ENCODE measurements at places on chromosomes 3 and 15.

DNA sequence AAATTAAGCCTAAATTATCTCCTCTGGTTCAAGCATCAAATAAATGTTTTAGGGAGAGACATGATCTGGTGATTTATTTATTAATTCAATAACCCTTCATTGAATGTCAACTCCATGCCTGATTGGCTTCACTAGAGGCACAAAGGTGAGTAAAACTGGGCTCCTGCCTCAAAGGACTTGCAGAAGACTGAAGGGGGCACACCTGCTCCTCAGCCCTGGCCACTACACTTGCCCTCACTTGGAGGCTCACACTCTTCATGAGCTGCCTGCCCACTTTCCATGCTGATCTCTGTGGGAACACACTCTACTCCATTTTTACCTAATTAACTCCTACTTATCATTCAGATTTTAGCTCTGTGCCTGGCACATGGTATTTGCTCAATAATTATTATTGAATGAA lies 84.4 kb upstream of the KCNMB2 start:
- DNase-seq, result no peak
- no peaks in the 10 kb centered on the region for H3K36me3 ChIP-seq
- H3K27ac ChIP-seq, result no peak overlapping the region
- H3K4me3 ChIP-seq, result no peak overlapping the region
- H3K27me3 ChIP-seq, result no peaks in the 10 kb centered on the region

GRCh38 chr15:36694574-36694973 lies 115.1 kb downstream of the CDIN1 start:
- H3K27ac ChIP-seq, result no peak overlapping the region
- 0 out of 2 replicates have a peak, but pooled peaks cover 18% of the 10 kb centered on the region for H3K36me3 ChIP-seq
- no peak for DNase-seq
- no peaks in the 10 kb centered on the region for H3K4me1 ChIP-seq

GRCh38 chr15:95149036-95149435 lies 917.7 kb downstream of the MCTP2 start:
- H3K4me1 ChIP-seq, result no peaks in the 10 kb centered on the region
- H3K27ac ChIP-seq, result no peak overlapping the region
- no peaks in the 10 kb centered on the region for H3K27me3 ChIP-seq
- H3K36me3 ChIP-seq, result no peaks in the 10 kb centered on the region

DNA sequence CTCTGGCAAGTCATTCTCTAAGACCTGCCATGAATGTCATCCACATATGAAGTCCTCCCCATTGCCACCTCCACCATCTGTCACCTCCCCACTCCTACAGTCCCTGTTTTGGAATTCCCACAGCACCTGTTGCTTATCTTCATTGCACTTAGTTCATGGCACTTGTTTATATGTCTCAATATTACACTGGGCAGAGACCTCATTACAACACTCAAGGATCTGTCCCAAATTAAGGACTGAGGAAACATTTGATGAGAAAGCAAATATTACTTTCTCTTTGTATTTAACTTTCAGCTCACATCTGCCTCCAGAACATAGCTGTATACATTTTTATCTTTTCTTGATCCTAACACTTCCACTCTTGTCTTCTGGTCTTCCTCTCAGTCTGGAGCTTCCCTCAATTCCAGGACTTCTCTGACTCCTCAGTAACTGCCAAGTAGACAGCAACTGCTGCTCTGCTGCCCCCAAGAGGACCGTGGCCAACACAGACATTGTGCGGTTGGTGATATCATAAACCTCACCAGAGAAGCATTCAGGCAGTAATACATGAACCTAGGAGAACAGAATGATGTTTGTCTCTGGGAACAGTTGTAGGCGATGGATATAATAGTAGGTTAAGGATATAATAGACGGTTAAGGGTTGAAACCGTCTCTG lies 45.0 kb upstream of the FGF12 start:
- H3K27ac ChIP-seq, result no peak overlapping the region
- peaks cover 7% of the 10 kb centered on the region for H3K27me3 ChIP-seq
- no peaks in the 10 kb centered on the region for H3K4me1 ChIP-seq

DNA sequence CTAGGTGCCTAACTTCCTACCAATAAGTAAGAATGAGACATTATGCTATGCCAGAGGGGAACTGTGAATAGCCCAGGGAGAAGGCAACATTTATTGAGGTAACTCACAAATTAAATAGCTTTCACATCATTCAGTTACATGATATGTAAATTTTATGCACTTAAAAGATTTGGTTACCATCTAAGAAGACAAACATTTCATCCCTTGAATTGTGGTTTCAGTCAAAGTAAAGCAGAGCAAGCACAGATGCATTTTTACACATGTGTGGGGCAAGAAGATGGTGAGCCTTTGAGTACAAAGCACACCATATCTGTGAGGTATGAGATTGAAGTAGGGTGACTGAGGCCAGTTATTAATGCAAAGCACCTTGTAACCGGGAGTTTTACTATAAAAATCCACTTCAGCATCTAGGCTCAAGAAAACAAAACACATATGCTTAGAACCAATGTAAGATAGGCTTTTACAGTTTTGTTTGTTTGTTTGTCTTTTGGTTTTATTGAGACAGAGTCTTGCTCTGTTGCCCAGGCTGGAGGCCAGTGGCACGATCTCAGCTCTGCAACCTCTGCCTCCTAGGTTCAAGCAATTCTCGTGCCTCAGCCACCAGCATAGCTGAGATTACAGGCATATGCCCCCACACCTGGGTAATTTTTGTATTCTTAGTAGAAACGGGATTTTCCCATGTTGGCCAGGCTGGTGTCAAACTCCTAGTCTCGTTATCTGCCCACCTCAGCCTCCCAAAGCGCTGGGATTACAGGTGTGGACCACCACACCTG lies 3.5 kb downstream of the PLSCR2 start:
- H3K4me1 ChIP-seq, result peaks cover 27% of the 10 kb centered on the region
- H3K36me3 ChIP-seq, result no peaks in the 10 kb centered on the region
- peak overlapping the region; percentile 16 for H3K27ac ChIP-seq

GRCh38 chr3:158159714-158160113 lies 49.8 kb downstream of the RSRC1 start:
- H3K36me3 ChIP-seq, result no peaks in the 10 kb centered on the region
- H3K4me1 ChIP-seq, result peaks cover 4% of the 10 kb centered on the region
- no peak for DNase-seq
- H3K4me3 ChIP-seq, result no peak overlapping the region

DNA sequence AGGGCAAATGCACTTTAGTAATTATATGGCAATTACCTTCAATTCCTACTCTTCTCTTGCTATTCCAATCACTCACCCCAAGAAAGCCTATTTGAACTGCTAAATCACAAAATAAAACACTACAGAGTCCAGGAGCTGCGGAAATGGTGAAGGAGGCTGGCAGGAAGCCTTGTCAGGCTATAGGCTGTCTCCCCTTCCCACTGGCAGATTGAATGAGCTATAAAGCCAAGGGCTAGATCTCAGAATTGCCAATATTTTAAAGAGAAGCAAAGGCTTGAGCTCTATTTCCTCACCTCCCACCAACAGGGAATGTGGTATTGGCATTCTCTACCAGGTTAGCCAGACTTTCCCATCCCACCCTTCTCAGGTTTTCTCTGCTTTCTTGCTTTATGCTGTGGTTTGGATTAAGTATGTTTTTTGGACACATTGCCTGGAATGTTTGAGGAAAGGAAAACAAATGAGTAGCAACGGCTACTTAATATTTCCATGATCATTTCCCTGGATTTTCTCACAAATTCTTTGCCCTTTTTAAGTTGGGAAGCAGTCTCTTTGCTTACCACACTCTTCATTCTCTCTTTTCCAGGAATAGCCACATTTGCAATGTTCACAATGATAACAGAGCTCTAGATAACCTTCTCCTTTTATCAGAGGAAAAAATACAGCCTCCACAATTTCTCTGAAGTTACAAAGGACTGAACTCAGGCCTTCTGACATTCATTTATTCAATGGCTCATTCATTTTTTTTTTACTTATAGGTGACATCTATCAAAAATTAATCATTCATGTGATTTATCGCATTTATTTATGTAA lies 1125.4 kb downstream of the ROBO1 start:
- no peaks in the 10 kb centered on the region for H3K27me3 ChIP-seq
- peaks cover 19% of the 10 kb centered on the region for H3K4me1 ChIP-seq
- no peaks in the 10 kb centered on the region for H3K36me3 ChIP-seq
- peak overlapping the region; percentile 41 for H3K27ac ChIP-seq
- no peak overlapping the region for H3K4me3 ChIP-seq

DNA sequence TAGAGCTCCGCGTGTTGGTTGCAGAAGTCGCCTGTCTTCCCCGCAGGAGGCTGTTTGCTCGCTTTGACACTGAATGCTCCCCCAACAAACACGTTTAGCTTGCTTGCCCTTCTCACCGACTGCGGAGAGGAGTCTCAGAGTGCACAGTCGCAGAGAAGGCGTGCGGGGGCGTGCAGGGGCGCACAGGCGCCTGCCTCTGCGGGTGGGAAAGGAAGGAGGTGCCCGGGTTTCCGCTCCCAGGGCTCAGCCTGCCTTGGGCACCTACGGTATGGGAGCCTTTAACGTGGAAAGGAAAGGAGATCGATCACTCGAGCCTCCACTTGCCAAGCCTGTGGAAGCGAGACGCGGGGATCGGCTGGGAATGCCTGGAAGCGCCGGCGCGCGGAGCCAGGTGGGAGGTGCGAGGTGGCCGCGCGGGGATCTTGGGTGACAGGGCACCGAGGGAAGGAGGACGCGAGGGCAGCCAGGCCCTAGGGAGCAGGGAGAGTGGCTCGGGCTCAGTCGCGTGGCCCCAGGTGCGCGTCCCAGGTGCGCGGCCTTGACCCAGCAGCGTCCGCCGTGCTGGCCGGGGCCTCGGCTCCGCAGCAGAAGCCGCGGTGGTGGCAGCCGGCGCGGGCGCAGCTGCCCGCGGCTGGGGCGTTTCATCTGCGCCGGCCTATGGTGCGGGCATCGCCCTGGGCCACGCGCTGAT lies at the start of gene FAN1:
FAN1 (plus strand) TSS at position 419 of the 691 bp plus-strand sequence. CDS start 749 bp downstream, outside the sequence.
- peak; percentile 95 for DNase-seq
- peak within 1 kb of the TSS; percentile 79 for H3K4me3 ChIP-seq
- peaks cover 32% of the 10 kb centered on the region for H3K36me3 ChIP-seq
- H3K27ac ChIP-seq, result peak within 1 kb of the TSS; percentile 13
- no peaks in the 10 kb centered on the region for H3K27me3 ChIP-seq

DNA sequence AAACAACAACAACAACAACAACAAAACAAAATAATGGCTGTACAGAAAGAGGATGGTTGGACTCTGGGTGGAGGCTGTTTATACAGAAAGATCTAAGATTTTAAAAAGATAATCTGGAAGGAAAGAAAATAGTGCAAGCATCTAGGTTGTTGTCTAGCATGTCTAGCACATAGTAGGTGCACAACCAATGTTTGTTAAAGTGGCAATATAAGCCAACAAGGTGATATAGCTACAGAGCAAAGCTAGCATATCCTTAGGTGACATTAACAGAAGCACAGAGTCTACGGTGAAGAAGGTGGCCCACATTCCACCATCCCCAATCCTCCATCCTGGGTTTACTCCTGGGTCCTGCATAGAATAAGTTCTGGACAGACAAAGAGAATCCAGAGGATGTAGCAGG lies 4.7 kb downstream of the TMEM40 start:
- no peaks in the 10 kb centered on the region for H3K27me3 ChIP-seq
- peaks cover 65% of the 10 kb centered on the region for H3K4me1 ChIP-seq
